ENCODE measurements at places on chromosomes 11 and 22. TPM values are rescaled to one million over a fixed set of nuclear protein-coding genes. Genes with fewer than 3 reads are reported as not detected.

GRCh38 chr11:93324500-93324899 is 6.0 kb upstream of the DEUP1 start:
- DNase-seq: no peak

- DNase-seq: no peak
Observed at GRCh38 chr11:32366666-32367065, 68.7 kb downstream of the WT1 start.

Gene LINC01488
- total RNA-seq: not detected

Gene KIF18A
- total RNA-seq: 10.6 TPM

Gene ANO9
- 153 TPM for total RNA-seq

Gene CHST1
- total RNA-seq: 0.47 TPM

Measured in CD4-positive, CD25-positive, alpha-beta regulatory T cell (primary cell).